ENCODE measurements at places on chromosomes 6 and 20.

GRCh38 chr6:6659600-6660327 is 71.2 kb downstream of the LY86 start:
- no peak for DNase-seq

DNA sequence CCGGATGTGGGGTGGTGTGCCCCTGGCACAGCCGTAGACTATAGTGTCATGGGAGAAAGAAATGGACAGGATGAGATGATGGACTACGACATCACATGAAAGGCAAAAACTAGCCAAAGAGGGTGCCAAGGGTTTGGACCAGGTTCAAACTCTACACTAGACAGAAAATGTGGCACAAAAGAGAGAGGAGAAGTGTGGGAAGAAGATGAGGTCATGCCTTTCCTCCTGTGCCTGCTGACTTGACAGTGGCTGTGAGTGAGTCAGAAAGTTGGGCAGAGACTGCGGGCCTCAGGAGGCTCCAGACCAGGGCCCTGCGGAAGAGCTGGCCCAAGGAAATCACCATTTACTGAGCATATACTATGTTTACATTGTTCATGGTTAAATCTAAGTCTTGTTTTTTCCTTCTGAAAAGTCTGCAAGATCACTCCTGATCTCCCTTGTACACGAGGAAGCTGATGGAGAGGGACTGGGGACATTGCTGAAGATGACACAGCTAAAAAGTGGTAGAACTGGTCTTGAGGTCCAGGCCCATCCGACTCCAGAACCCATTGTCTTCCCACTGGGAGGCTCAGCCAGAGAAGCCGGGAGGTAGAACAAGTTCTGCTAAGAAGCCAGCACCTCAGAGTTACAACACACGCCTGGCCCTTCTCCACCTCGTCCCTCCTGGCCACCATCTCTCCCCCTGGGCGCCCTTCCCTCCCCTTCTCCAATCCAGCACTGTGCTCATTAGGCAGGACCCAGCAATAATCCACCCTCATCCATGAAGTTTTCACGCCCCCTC is 35.6 kb downstream of the CNKSR3 start:
- no peak for DNase-seq

GRCh38 chr6:34005901-34006531 is 139.9 kb downstream of the GRM4 start:
- DNase-seq, result no peak

DNA sequence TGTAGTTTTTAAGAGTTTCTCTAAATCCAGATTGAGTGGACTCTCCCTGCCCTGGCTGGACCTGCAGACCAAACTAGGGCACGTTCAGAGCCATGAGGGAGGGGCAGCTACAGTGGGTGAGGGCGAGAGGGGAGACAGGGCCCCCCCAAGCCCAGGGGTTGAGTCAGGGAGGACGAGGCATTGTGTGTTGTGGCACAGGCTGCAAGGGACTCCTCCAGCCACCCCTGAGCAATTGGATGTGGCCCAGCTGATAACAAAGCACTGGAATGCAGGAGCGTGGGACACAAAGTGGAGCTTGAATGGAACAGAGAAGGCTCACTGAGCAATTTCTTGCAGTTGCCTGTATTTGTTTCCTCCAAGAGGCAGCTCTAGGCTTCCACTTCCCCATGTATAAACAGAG is 43.5 kb upstream of the MYL9 start:
- DNase-seq, result no peak

- DNase-seq, result no peak
These were observed 98.2 kb upstream of the NAA20 start for GRCh38 chr20:19918965-19919329.

DNA sequence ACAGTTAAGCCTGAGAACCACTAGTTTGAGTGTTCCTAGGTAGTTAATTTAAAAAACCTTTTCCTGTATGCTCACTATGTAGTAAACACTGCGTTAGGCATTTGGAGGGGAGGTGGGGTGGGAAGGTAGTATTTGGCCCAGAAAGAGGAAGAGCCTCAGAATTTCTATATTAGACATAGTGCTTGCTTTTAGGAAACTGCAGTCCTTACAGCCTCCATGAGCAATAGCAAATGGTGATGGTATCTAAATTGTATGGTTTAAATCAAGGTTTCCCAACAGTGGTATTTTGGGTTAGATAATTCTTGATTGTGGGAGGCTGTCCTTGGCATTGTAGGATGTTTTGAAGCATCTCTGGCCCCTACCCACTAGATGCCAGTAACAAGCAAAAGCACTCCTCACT is 61.5 kb upstream of the RIPOR2 start:
- DNase-seq, result no peak

DNA sequence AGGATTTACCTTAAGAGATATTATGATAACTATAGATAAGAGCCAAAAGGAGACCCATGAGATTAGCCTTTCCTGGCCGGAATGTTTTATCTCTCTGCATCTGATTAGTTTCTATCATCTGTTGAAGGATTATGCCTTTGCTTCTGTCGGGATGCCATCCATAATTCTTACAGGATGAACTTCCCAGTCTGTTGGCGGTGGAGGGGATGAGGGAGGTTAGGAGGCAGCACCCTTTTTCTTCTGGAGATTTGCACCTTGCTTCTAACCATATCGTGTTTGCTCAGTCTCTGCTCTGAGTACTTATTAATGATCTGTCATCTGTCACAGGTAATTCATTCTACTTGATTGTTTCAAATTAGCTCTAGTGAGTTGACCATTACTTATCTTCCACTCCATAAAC is 292.1 kb downstream of the KHDC1L start:
- DNase-seq, result no peak

DNA sequence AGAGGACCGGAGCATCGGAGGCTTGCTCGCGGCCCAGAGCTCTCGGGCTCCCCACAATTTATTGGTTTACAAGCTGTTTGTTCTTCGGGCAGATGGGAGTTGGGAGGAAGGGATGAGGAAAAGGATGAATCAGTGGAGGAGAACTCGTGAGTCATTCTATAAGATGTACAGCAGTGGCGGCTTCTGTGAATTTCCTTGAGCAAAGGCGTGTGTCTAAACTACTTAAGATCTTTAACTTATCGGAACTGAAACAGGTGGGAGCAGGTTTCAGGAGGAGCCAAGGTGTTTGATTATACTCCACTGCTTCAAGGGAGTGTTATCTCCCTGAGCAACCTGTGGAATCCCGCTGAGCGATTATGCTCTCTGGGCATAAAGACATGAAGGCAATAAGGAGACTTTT is 50.5 kb upstream of the IBTK start:
- DNase-seq, result no peak

DNA sequence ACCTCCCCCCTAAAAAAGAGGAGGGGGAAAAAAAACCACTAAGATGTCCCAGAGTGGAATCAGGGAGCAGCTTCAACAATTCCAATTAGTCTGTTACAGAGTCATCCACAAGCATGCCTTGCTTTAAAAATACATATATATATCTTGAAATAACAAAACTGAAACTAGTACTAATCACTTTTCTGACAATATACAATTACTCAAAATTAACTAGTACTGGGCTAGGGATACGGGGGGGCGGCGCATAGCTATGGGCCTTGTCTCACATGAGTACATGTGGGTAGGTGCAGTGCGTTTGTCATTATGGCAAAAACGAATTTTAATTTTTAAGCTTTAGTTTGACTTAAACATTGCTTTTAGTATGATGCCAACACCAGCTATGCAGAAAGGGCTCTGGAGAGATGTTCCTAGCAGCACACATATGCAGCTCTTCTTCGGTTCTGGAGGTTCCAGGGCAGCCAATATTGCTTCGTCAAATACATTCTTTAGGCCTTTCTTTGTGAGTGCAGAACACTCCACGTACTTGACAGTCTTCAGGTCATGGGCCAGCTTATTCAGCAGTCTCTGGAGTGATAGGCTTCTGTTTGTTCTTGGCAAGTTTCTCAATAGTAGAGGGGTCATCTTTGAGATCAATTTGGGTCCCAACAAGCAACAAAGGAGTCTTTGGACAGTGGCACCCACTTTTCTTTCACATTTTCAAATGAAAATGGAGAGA is 38.8 kb downstream of the ITCH start:
- no peak for DNase-seq

- DNase-seq, result no peak
These were observed 626.1 kb upstream of the ID4 start for GRCh38 chr6:19210849-19211590.

DNA sequence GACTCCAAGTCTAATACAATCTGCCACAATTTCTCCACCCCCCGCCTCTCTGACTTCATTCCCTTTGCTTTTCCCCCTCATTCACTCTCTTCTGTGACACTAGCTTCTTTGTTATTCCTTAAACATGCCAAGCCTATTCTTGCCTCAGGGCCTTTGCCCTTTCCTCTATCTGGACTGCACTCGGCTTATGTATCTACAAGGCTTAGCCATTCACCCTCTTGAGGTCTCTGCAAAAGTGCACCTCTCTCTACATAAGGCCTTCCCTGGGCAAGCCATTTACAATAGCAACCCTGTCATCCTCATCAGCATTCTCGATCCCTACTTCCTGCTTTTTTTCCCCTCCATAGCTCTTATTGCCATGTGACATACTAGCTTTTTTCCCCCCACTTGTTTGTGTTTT is 168.9 kb downstream of the PDSS2 start:
- DNase-seq, result no peak

DNA sequence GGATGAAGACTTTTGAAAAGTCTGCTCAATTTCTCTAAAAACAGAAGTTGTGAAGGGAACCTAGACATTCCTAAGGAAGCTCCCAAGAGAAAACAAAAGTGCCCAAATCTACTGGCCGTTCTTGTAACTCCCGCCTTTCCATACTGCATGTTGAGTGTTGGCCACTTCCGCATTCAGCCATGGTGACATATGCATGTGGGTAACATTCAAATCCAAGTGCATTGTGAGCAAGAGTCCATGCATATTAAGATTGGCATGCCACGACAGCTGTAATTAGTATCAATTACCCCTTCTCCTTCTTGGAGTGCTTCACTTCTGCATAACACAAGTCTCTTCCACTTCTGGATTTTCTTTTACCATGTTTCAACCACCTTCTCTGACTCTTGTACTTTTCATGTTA is 8.4 kb downstream of the SLC35D3 start:
- no peak for DNase-seq

DNA sequence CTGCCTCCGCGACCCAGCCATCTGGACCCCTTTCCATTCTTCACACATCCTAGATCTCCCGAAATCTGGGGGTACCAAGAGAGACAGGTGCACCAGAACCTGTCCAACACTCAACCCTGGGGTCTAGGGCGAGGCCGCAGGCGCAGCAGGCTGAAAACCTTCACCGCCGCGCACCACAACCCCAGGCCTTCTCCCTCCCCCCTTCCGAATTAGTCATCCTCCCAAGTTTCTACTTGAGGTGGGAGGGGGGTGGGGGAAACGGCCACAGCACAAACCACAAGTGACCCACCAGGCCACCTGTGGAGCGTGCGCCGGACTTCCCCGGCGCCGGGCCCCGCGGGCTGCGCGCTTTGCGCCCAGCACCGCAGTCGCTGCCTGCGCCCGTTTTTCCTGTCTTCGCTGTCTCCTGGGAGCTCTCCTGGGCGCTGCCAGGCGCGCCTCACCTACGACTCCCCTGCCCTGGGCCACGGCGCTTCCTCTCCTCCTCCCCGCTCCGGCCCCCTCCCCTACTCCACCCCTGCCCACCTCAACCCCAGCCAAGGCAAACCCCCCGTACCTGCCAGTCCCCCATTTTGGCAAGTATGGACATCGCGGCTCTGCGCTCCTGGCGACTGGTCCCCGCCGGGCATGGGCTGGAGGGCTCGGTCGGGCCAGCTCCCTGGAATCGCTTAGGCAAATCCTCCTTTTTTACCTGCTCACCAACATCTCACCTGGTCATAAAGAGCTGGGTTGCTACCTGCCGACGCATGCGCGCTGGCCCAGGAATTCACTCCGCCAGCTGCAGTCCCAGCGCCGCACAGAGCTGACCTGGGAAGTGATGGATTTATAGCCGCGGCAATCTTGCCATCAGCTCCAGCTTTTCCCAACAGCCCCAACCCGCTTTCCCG is 4.2 kb upstream of the TFAP2A start:
- DNase-seq, result no peak

- DNase-seq, result no peak
These were observed 63.3 kb downstream of the ZFAND3 start for GRCh38 chr6:37882724-37883413.

DNA sequence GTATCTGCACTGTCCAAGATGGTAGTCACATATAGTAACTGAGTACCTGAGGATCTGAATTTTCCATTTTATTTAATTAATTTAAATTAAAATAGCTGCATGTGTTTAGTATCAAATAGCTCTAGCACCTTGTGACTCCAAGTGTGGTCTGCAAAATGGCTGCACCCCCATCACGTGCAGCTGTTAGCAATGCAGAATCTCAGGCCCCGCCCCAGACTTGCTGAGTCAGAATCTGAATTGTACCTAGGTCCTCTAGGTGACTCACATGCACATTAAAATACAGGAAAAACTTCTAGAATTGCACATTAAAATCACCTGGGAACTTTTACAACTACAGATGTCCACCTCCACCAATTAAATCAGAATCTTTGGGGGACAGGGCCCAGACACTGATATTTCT is 19.2 kb upstream of the FAM83C start:
- peak; percentile 22 for DNase-seq

- DNase-seq, result no peak
These were observed 158.9 kb upstream of the OLIG3 start for GRCh38 chr6:137652961-137653705.

- no peak for DNase-seq
These were observed 199.9 kb downstream of the CDH4 start for GRCh38 chr20:61451953-61452352.

- no peak for DNase-seq
These were observed 223.8 kb downstream of the HAO1 start for GRCh38 chr20:7716286-7716972.

DNA sequence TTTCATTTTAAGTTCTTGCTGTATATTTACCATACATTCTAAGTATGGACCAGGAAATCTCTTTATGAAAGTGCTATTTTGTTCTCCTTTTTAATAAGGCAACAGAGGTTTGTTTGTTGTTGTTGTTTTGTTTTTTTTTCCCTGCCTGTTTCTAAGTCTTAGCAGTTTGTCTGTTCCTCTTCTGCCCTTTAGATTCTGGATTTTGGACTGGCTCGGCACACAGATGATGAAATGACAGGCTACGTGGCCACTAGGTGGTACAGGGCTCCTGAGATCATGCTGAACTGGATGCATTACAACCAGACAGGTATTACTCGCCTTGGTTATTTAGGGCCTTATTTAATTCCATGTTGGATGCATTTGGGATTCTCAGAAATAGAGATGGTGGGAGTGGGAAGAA is 48.0 kb downstream of the MAPK14 start:
- no peak for DNase-seq

DNA sequence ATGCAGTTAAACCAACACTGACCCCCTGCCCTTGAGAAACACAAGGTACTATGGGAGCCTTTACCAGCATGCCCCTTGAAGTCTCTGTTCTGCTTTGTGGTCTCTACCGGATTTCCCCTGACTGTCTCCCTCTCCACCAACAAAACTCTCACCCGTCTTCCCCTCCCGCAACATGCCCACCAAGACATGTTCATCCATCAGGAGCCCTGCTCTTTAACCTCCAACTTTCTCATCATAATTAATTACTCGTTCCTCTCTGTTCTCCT is 1.1 kb downstream of the ZNF165 start:
- no peak for DNase-seq

Data from activated CD4-positive, alpha-beta T cell treated with anti-CD3 and anti-CD28 coated beads for 4 hours (primary cell).